Activated naive CD4-positive, alpha-beta T cell treated with anti-CD3 and anti-CD28 coated beads, Interleukin-2, amount 50 U/mL, for 16 hours (primary cell): ENCODE measurements at places on chromosomes 7 and 10.

- peak; percentile 62 for DNase-seq
Observed at GRCh38 chr10:132142396-132143161, 44.2 kb upstream of the DPYSL4 start.

GRCh38 chr10:71667387-71667752, 52.2 kb downstream of the C10orf105 start:
- no peak for DNase-seq

DNA sequence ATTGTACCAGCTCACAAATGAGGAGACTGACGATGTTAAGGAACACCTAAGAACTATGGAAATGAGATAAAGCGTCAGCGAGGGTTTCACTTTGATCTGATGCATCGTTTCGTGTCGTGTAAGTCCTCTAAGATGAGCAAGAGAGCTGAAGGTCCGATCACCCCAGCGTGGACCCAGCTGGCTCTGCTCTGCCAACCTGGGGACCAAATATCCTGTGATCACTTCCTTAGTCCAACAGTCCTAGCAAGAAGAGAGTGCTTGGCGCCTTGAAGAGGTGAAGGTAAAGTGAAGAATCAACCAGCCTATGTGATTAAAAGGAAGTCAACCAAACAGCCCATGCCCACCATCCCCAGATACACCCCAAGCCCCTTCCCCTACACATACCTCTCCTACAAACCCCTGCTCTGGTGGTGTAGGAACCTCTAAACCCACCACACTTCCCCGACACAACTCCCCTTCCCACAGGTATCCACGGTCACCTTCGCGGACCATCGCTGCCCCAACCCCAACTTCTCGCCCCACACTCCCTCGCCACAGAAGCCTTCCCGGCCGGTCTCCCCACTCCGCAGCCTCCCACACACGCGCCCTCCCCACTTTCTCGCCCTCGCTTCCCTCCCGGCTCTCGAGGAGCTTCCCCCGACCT, 722 bp downstream of the UPF2 start:
- peak; percentile 20 for DNase-seq

DNA sequence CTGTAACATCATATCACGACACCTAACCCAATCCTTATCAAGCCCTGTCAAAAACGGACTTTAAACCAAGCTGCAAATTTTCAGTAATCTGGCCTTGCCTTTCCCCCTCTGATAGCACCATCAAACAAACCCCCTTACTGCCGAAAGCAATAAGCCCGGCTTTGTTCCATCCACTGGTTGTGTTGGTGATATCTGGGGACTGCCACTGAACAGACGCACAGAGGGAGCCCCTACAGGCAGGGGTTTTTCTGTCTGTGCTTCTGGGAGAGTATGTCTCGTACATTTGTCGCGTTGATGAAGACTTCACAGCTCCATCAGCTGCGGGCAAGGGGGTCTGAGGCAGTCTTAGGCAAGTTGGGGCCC, 550 bp upstream of the PLAU start:
- DNase-seq, result no peak

DNA sequence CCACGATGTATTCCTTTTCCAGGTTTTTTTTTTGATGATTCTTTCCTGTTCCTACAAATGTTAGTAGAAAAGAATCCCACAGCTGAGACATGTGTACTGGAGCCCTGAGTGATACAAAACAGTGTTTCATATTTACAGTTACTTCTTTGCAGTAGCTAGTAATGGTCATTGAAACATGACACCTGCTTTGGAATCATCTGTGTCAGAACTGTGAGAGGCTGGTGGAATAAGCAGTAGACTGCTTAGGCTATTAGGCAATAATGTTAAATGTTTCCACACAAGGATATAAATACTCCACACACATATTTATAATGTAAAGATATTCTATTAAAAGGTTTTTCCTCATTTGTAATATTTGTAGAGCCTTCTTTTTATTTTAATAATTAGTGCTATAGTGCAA, 394.0 kb downstream of the THSD7A start:
- DNase-seq, result no peak

- DNase-seq, result peak; percentile 46
Observed at GRCh38 chr7:129530795-129531391, 28.6 kb downstream of the SMKR1 start.

- DNase-seq, result no peak
Observed at GRCh38 chr10:18567343-18567856, 84.0 kb downstream of the NSUN6 start.

GRCh38 chr10:130179640-130180039, 43.4 kb downstream of the GLRX3 start:
- no peak for DNase-seq

GRCh38 chr7:113628948-113629847, 289.6 kb downstream of the PPP1R3A start:
- no peak for DNase-seq

- DNase-seq, result no peak
Observed at GRCh38 chr7:149468208-149468607, 7.3 kb upstream of the ZNF777 start.

GRCh38 chr7:129341816-129342806, 92.1 kb upstream of the STRIP2 start:
- DNase-seq, result no peak

- DNase-seq, result no peak
Observed at GRCh38 chr10:29687421-29688164, 52.8 kb upstream of the SVIL start.

GRCh38 chr10:46098386-46098785, 52.3 kb upstream of the MSMB start:
- no peak for DNase-seq

- no peak for DNase-seq
Observed at GRCh38 chr10:72649291-72649690, 23.4 kb upstream of the MICU1 start.

GRCh38 chr7:84152995-84153394, 41.6 kb downstream of the SEMA3A start:
- DNase-seq, result no peak

DNA sequence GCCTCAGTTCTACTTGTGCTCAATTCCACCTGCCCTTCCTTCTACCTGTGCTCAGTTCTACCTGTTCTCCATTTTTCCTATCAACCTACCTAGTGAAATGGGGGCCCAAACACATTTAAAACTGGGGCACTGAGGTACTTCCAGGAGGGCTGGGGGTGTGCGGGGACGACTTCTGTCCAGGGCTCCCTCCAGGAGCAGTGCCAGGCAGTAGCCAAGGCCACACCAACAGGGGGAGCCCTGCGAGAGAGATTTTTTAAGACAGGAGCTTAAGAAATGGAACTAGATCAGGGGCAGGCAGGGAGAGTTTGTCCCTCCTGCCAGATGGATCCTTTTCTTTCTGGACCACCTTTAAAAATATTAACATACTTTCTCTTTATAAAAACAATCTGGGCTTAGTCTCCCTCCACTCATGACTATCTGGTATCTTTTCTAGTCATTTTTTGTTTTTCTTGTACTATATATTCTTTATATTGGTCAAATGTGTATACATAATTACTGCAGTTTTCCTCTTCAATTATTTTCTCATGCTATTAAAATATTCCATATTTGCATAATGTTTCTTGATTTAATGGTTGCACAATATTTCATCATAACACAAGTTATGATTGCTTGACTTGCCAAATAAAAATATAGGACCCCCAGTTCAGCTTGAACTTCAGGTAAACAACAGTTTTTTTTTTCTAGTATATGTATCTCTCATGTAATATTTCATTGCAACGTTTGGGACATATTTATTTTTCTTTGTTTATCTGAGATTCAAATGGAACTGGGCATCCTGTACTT, 47.3 kb upstream of the INSYN2A start:
- no peak for DNase-seq

DNA sequence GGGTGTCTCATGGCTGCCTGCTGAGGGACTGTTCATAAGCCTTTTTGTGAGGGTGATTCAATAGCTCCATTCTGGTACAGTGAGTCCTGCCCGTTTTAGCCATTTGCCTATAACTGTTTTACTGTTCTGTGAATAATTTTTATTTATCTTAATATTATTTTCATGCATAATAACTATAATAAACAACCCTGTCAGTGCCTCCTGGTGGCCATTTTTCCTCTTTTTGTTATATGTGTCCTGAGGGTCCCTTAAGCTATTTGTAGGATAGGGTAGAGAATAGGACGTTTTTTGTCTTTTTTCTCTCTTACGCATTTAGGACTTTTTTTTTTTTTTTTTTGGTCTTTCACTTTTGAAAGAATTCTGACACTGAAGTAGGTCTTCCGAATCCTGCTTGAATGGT, 2.9 kb downstream of the C1QL3 start:
- no peak for DNase-seq

GRCh38 chr10:104277785-104278184, 8.8 kb downstream of the GSTO2 start:
- no peak for DNase-seq

DNA sequence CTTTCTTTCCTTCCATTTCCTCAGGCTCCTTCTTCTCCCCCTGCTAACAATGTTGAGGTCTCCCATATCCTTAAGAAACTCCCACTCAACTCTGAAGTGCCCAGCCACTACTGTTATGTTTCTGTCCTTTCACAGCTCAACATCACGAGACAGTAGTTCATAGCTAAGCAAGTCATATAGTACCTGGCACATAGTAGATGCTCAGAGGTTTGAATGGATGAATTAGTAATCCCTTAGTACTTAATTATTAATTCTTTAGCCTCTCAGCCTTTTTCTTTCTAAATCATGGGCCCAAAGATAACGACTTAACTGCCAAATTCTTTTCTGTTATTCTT, 22.6 kb downstream of the CSGALNACT2 start:
- no peak for DNase-seq

GRCh38 chr10:90350122-90350521, 507.7 kb downstream of the HTR7 start:
- no peak for DNase-seq

DNA sequence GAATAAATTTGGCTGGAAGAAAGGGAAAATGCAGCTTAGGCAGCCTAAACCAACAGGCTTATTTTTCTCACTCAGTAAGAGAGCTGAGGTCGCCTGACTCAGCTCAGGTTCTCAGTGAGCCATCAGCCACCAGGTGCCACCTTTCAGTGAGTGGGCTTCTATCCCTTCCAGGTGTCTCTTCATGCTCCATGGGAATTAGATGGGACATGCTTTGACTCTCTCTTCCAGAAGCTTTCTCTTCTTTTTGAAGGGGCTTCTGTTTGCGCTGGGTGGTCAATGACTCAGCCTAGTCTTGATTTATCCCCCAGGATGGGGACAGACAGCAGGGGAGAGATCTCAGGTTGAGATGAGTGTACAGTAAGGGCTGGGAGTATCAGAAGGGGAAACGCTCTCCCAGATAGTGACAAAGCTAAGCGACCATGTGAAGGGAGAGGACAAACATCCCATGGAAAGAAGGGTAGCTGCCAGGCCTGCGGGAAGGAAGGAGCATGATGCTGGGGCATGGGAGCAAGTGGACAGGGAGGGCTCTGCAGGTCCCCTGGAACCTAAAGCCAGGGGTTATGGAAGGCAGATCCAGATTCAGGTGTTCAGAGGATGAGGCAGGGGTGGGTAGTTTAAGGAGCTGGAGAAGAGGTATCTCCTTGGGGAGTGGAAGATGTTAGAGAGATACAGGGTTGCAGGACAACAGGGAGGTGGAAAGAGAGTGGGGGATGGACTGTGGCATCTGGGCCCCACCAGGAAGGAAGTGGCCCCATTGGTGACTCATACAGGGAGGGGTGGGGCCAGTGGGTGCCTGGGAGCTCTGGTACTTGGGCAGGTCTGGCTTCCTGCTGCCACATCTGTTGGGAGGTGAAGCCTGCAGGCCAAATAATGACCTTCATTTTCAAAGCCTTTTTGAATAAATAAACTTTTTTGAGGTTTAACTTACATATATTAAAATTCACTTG, 32.5 kb downstream of the OGDH start:
- DNase-seq, result peak; percentile 74

- DNase-seq, result no peak
Observed at GRCh38 chr7:47788083-47788482, 160.2 kb downstream of the PKD1L1 start.

DNA sequence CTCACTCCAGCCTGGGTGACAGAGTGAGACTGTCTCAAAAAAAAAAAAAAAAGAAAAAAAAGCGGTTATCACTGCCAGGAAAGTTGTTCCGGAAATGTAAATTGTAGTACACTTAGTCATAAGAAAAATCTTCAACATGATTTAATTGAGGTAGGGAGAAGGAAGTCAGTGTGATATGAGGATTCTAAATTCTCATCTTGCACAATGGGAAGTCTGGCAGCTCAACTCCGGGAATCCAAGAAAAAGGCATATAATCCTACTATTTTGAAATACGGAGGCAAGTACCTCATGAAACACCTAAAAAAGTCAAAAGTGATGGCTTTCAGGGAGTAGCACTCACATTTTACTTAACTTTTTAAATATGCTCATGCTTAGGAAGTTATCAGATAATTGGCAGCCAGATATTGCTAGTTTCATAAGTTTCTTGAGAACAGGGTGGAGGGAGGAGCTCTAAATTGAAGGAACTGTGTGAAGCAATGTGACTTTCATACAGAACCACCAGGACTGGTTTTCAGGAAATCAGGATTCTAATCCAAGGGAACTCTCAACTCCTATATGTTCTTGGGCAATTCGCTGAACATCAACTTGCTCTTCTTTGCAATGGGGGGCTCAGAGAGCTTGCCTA, 2.7 kb upstream of the C7orf25 start:
- no peak for DNase-seq

DNA sequence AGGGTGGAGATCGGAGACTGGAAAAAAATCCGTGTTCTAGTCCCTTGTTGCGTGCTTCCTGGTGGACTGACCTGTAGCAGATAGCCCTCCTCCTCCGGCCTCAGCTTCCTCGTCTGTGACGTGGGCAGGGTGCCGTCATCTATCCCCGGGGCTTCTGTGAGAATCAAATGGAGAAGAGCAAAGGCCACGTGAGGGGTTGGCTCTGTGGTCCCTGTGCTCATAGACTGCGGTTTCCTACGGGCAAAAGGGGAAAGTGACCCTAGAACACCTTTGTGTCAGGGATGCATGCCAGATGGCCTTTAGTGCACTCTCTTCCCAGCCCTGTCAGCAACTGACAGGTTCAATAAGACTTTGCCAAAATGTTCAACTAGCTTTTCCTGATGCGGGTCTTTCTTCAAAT, 33.7 kb downstream of the GRK5 start:
- no peak for DNase-seq

DNA sequence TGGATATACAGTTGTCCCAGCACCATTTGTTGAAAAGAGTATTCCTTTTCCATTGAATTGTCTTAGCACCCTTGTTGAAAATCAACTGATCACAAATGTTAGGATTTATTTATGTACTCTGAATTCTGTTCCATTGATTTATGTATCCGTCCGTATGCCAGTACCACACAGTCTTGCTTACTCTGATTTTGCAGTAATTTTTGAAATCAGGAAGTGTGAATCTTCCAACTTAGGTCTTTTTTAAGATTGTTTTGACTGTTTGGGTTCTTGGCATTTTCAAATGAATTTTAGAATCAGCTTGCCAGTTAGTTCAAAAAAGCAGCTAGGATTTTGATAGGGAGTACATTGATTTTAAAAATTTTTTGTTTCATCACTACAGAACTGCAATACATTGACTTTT, 23.7 kb downstream of the CDK13 start:
- DNase-seq, result no peak
